ENCODE measurements at places on chromosomes 2 and 18.

- no peak for DNase-seq
Observed at GRCh38 chr18:8359481-8359880, 249.8 kb upstream of the RAB12 start.

DNA sequence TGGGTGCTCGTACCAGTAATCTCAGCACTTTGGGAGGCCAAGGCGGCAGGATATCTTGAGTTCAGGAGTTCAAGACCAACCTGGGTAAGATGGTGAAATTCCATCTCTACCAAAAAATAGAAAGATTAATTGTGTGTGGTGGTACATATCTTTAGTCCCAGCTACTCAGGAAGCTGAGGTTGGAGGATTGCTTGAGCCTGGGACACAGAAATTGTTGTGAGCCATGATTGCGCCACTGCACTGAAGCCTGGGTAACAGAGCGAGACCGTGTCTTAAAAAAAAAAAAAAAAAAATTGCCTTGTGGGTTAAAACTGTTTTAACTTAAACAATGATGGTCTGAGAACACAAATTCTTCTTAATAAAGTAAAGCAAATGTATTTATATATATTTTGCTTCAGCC, 49.6 kb downstream of the ATP9B start:
- no peak for DNase-seq

- DNase-seq = no peak
Observed at GRCh38 chr2:231683292-231684235, 24.8 kb upstream of the PTMA start.

DNA sequence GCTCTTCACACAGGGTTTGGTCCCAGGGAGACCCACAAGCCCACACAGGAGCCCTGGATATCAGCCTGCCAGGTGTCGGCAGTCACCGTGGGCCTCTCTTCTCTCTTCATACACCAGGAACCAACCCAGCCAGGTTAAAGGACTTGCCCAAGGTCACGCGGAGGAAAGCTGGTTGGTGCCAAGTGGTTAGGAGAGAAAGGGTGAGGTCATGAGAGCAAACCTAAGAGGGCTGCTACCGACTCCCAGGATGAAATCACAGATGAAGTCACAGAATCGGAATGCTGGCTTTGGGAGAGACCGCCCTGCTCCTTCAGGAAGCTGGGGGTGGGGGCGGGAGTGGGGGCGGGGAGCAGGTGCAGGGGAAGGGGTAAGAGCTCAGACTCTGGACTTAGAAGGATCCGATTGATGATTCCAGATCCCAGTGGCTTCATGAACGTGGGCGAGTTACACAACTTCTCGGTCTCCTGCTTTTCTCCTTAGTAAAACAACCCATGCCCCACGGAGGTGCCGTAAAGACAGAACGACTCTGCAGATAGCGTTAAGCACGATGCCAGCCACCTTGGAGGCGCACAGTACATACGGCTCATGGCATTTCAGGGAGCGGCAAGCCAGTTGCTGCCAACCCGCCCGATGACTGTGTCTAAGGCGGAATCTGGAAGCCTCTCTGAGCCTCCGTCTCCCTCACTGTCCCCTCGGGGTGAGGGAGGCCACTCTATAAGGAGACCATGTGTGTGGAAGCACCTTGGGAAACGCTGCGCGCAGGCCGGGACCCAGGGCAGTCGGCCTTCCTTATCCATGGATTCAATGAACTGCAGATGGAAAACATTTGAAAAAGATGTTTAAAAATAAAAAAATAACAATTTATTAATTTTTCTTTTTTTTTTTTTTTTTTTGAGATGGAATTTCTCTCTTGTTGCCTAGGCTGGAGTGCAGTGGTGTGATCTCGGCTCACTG, 23.0 kb upstream of the TAF1B start:
- DNase-seq = no peak

- DNase-seq = no peak
Observed at GRCh38 chr2:61677306-61677705, 139.2 kb upstream of the XPO1 start.

DNA sequence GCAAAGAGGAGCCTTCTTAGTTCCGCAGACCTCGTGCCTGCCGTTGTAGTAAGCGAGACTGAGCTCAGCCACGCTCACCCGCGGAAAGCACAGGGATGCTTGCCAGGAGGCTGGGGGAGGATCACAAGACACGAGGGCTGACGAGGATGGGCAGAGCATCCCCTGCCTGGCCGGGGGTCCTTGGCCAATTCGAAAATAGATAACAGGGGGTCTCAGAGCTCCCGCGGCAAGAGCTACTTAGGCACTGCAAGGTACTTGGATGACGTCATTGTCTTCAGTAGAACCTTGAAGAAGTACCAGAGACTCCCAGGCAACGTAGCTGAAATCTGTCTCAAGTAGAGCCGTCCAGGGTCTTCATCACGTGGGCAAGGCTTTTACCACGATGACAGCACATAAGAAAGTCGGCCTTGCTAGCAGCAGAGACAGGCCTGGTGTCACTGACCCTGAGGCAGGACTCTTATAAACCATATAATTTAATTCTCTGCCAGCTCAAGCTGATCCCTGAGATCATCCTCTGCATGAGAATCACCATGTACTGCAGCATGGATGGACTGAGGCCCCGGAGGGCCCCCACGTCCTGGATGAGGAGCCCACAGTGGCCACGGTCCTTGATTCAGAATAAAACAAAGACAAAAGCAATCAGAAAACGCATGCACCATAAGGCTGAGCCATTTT, 81.9 kb downstream of the TMEM18 start:
- no peak for DNase-seq

Measured in stimulated activated CD4-positive, alpha-beta T cell treated with anti-CD3 and anti-CD28 coated beads, TNF-alpha, amount 100 ng/mL, for 1 hour (primary cell).